Fibroblast of skin of scalp (primary cell): ENCODE measurements at places on chromosomes 16 and 17.

DNA sequence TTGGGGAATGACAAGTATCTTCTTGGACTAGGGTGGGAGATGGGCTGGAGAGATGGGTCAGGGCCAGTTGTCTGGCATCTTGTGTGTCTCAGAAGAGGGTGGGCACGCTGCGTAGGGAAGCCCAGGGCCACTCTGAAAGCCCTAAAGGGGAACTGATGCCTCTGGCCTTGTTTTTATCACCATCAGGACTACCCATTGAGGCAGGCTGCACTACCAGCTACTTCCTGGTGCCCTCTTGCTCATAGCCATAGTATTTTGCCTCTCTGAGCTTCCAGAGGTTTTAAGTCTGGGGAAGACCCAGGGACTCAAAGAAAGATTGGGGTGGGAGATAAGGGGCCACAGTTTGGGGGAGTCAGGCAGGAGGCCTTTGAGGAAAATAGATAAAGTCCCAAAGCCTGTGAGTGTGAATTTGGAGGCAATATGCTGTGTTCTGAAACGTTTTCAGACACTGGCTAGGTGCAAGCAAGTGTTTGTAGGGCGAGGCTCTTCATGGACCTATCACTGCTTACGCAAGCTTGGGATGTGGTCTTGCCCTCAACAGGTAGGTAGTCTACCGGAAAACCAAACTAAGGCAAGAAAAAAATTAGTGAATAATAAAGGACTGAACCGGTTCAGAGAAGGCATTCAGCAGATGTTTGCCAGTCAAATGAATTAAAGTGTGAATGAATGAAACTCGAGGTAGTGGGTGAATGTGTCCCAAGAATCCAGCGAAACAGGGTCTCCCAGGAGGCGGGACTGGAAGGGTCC, 688 bp upstream of the ITGB3 start:
- DNase-seq = no peak

- no peak for DNase-seq
These were observed 23.2 kb downstream of the CMIP start for GRCh38 chr16:81467815-81468214.

GRCh38 chr17:39920218-39921210, 2.1 kb upstream of the GSDMB start:
- DNase-seq = no peak

DNA sequence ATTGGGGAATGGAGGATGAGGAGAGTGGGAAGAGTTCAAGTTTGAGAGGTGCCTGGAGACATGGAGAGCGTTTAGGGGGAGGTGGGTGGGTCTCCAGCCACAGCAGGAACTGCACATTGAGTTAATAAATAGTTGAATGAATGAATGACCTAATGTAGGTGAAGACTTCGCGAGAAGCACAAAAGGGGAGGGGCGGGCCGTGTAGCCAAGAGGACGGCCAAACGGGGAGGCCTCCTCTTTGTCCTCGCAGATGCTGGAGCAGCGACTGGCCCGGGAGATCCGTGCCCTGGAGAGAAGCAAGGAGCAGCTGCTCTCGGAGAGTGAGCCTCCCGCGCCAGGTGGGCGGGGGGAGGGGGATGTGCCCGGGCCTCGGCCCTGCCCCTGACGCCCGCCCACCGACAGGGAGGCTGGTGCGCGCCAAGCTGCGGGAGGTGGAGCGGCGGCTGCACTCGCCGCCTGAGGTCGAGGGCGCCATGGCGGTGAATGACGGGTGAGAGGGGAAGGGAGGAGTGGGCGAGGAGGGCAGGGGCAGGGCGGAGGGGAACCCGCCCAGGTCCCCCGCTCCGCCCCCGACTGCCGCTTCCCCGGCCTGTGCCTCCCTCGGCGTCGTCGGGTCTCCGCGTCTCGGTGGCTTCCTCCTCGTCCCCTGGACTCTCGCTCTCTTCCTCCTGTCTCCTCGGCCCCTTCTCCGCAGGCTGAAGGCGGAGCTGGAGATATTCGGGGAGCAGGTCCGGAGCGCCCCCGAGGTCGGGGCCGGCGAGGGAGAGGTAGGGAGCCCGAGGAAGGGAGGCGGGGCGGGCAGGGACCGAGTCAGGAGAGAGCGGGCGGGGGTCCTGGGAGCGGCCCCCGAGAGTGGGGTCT, 12.9 kb downstream of the SYCE1L start:
- no peak for DNase-seq

DNA sequence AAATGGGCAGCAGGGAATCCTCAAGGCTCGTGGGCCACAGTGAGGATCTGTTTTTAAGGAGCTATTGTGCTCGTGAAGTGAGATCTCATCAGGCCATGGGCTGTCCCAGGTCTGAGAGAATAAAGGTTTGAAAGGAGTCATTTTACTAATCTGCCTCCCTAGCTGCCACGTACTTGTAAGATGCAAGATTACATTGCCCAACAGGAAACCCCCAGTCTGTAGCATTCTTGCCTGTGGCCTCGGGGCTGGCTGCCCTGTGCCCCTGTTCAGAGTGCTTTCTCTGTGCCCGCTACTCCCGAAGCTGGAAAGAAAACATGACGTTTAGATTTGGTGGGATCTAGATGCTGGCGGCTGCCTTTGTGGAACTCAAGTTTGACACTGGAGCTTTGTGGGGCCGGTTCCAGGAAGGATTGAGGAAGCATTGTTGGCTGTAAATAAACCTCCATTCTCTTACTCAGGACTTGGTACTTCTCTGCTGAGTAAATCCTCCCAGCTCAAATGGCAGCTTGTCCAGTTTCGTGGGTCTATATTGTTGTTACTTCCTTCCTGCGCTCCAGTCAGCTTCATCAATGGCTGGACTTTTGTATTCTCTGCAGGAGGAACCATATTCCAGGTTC, 21.2 kb downstream of the SAP30BP start:
- no peak for DNase-seq

DNA sequence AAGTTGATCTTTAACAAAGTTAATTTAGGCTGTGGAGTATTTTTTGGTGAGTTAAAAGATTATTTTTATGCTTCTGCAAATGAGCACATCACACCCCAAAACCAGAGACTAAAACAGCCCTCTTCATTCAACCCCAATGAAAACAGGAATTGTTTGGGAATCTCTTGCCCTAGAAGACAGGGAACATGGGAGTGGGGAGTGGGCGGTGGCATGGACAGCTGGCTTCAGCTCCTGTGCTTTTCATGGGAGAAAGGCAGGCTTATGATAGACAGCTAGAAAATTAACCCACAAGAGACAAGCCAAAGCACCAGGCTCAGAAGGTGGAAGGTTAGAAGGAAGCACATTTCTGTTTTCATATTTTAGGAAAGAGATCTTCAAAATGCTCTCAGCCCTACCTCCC, 19.2 kb downstream of the GRIN2A start:
- DNase-seq = no peak

DNA sequence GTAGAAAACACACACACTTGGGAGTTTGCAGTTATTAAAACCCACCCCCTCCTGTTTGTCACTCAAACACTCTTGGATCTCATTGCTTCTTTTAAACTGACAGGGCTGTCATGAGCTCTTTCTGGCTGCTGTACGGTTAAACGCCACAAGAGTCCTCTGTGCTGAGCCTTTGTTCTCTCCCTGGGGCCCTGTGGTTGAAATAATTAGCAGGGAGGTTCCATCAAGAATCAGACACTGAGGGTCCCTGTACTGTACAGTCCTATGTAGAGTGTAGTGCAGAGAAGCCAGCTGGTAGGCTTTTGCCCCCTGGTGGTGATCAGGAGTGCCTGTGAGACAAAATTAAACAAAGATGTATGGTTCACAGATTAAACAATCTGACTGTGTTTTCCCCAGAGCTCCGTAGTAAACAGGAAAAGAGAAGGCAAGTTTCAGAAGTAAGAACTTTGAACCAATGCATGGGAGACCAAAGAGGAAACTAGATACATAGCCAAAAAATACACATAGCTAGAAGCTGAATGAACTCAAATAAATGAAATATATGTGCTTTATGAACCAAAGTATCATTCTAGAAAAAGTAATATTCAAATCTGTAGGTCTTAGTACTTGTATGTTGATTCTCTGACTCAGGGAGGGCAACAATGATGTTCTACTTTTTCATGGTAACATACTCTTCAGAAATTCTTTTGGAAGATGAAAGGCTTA, 1.4 kb upstream of the SSH2 start:
- peak; percentile 84 for DNase-seq
